Mesenteric fat pad (tissue), 1 donor: ENCODE measurements at places on chromosomes 6 and 20. TPM values are rescaled to one million over a fixed set of nuclear protein-coding genes. Genes with fewer than 3 reads are reported as not detected.

The PPP2R5D gene
- 27.8 TPM for total RNA-seq

The PSORS1C1 gene
- 0.45 TPM for total RNA-seq

The VSTM2L gene
- 0.93 TPM for total RNA-seq

The PTPRA gene
- 65.2 TPM for total RNA-seq

The AKIRIN2 gene
- total RNA-seq, result 55.7 TPM

The FOXS1 gene
- total RNA-seq, result not detected

The PCIF1 gene
- 27.1 TPM for total RNA-seq

The TBX18 gene
- 13.8 TPM for total RNA-seq

The OR12D3 gene
- not detected for total RNA-seq

The BPIFA1 gene
- not detected for total RNA-seq

The PHACTR3 gene
- 1.8 TPM for total RNA-seq

The BTNL2 gene
- not detected for total RNA-seq
